ENCODE measurements at places on chromosomes 11 and 22.

DNA sequence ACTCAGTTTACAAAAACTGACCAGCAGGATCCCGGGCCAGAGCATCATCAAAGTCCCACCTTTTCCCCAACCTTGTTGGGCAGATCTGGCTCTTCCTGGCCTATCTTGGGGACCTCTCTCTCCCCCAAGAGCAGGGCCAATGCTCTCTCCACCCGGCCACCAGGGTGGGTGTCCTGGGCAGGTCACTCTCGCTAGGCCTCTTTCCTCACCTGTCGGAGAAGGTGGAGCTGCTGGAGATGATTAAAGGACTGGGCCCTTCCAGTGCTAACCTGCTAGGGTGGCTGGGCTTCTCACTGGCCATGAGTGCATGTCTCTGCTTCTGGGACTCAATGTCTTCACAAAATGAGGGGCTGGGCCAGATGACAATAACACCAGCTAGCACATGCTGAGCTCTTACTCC, 2.9 kb upstream of the CAPN5 start:
- no peak for DNase-seq

GRCh38 chr11:78432058-78432515, 14.5 kb upstream of the GAB2 start:
- no peak for DNase-seq

DNA sequence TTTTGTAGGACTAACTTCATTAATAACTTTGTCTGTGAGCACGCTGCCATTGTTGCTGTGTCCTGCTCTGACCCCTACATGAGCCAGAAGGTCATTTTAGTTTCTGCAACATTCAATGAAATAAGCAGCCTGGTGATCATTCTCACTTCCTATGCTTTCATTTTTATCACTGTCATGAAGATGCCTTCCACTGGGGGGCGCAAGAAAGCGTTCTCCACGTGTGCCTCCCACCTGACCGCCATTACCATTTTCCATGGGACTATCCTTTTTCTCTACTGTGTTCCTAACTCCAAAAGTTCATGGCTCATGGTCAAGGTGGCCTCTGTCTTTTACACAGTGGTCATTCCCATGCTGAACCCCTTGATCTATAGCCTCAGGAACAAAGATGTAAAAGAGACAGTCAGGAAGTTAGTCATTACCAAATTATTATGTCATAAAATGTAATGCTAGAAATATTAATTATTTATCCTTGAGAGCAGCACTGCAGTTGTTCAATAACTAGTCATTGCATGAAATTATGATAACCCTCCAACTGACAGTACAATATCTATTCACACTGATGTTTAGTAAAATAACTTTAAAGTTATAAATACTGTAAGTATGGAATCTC, 46.4 kb upstream of the OR5D13 start:
- no peak for DNase-seq

- no peak for DNase-seq
These were observed 2.7 kb downstream of the DCDC1 start for GRCh38 chr11:31366795-31367194.

- peak; percentile 13 for DNase-seq
These were observed 47.2 kb upstream of the CEP295 start for GRCh38 chr11:93614173-93614722.

DNA sequence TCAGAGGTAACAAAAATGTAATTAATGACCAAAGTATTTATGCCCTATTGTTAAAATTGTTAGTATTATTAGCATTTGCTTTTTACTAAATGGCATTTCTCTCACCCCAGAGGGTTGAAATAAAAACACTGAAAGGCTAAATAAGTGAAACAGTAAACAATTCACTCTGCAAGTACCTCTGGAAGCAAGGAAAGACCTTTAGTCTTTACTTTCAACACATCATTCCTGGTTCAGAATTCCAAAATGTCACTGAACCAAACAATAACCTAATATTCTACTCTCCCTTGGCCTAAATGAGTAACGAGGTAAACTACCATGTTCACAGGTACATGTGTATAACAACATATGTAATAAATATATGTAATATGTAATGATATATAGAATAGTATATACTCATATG, 369.3 kb downstream of the TTC28 start:
- no peak for DNase-seq

DNA sequence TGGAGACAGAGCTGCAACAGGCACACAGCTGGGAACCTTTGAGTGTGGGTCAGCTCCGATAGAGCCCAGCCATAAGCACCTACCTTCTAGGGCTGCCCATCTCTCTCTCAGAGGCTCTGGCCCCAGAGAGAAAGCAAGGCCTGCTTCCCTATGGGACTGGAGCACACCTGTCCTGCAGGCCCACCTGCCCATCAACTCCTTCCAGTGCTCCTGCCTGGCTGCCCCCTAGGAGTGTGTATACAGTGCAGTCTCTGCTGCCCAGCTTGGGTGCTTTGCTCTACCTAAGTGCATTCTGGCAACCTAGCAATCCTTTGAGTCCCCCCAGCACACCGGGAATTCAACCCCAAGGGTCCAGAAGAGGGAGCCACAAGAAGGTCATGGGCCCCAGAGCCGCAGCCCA, 21.0 kb downstream of the OR8G5 start:
- DNase-seq, result no peak

GRCh38 chr22:33570110-33570509, 350.2 kb downstream of the LARGE1 start:
- DNase-seq, result no peak

GRCh38 chr22:49933236-49934159, 15.1 kb downstream of the CRELD2 start:
- DNase-seq, result no peak

DNA sequence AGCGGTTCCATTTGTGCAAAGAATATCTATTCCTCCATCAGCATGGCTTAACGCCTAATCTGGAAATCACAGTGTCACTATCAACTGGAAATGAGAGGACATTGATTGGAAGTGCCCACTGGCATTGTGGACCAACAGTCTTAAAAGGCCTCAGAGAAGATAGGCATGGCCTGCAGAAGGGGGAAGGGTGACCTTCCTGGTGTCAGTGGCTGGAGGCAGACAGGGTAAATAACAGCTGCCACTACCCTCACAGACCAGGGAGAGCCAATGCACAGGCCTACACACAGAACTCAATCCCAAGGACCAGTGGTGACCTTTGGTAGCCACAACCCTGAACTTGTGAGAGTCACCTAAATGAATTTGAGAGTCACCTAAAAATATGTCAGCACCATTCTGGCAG, 36.0 kb downstream of the DDIAS start:
- DNase-seq, result no peak

GRCh38 chr11:14519597-14519916, 629 bp downstream of the PSMA1 start:
- DNase-seq, result no peak

GRCh38 chr11:94504689-94505293, 7.5 kb upstream of the C11orf97 start:
- no peak for DNase-seq

- DNase-seq, result no peak
These were observed 81.7 kb downstream of the MTNR1B start for GRCh38 chr11:93051186-93051585.

DNA sequence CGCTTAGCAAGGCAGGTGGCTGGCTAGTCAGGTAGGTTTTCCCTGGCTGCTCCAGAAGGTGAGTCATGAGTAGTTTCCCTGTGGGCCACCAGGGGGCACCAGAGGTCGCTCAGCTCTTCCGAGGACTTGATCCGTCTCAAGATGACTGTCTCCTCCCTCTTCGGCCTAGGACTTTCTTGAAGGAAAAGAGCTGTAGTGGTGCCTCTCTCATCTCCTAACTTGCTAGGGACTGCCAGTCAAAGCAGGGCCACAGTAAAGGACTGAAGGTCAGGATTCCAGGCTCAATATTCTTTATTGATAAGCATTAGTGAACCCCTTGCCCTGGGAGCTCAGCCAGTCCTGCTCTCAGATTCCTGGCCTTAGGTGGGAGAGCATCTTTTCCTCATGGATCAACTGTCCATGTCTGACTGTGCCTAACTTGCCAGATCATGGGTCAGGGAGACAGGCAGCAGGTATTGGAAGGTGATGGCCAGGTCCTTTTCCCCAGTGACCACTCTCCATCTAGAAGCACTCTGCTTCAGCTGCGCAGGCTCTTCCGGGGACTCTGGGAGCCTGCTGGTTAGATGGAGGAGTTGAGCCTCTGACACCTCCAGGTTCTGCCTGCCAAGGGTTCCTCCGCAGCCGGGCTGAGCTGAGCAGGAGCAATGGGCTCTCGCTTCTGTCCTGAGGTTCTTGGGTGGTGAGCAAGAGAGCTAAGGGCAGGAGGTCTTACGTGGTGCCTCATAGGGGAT, 1.9 kb downstream of the POLD4 start:
- DNase-seq, result no peak

DNA sequence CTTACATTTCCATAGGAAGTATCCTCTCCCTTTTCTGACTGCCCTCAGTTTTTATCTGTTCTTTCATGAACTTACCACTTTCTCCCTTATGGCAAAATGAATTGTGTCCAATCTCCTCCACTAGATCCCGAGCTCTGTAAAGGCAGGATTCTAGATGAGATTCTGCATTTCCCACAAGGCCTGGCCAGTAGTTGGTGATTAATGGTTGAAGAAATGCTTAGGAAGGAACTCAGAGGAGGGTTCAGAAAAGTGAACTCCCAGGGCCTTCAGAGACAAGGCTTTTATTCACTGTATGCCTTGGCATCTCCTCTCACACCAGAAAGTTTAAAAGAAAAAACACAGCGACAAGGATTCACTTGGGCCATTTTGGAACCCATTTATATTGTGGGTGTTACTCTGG, 66.2 kb downstream of the CCDC81 start:
- DNase-seq, result no peak

GRCh38 chr11:110022548-110022947, 70.6 kb upstream of the ZC3H12C start:
- DNase-seq, result no peak

GRCh38 chr22:31133911-31134310, 6.4 kb downstream of the PLA2G3 start:
- DNase-seq, result no peak

DNA sequence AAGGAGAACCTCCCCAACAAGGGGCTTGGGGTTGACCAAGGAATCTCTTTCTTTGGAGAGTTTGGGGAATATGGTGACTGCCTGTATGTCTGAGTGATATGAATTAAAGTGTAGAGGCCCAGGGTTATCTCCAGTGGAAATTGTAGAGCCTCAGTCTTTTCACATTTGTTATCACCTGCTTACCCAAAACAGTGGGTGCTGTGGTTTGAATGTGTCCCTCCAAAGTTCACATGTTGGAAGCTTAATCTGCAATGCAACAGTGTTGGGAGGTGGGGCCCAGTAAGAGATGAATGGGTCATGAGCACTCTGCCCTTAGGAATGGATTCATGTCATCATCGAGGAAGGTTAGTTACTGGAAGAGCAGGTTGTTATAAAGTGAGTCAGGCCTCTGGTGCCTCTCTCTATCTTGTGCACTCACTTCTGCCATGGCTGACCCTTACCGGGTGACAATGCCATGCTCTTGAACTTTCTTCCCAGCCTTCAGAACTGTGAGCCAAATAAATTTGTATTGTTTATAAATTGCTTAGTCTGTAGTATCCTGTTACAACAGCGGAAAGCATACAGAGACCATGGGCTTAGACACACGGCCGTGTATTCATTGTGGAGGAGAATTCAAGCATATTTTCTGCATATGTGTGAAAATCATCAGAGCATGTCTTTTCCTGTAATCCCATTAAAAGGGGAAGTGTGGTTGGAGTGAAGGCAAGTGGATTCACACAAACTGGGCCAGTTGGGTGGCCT, 114.1 kb upstream of the TBCEL start:
- no peak for DNase-seq

GRCh38 chr11:130625578-130626306, 177.3 kb downstream of the ADAMTS15 start:
- DNase-seq, result no peak

DNA sequence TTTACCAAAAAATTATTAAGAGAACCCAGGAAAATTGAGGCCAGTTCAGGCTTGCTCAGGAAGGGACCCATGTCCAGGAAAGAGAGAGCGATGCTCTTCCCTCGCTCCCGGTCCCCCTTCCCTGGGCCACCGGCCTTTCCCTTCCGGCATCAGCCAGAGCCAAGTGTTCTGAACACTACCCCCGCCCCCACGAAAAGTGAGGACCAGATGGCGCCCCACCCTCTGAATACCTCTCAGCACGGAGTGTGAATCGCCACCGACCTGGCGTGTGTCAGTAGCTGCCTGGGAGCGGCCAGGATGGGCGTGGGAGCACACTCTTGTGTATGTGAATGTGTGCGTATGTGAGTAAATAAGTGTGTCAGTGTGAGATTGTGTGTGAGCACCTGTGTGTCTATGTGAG, 20.2 kb downstream of the RPS6KA4 start:
- DNase-seq, result no peak

- no peak for DNase-seq
These were observed 303.1 kb upstream of the MPPED2 start for GRCh38 chr11:30889143-30889794.

DNA sequence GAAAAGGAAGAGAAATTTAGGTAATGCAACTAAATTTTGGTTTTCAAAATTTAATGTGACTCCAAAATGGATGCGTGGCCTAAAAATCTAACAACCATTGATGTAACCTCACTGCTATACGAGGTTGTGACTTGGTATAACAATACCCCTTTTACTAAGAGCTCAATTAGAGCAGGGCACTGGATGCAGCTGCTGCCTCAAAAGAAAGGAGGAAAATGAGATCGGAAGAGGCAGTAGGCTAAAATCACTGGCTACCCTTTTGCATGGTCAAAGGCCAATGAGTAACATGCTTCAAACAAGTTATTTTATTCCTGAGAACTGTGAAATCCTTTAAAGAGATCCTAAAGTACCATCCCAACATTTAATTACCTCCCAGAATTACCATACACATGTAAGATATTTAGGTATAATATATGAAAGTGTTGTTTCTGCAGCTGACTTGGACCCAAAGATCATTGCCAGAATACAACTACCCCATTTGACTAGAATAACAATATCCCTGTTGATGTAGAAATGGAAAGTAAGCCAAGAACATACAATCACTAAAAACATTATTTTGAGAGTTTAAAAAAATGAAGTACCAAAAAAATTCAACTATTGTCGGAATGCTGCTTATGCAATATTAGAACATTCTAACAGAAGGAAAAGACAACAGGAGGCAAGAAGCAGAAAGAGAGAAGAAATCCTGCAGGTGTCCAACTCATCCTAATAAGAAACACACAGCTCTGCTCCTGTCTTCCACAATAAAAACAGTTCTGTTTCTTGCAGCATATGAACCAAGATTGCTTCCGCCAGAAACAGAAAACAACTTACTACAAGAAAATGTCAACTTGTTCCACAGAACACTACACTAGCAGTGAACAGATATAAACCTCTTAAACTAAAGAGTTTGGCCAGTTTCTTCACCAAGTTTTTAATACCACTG, 15.0 kb downstream of the SIK3 start:
- DNase-seq, result no peak

- DNase-seq, result no peak
These were observed 27.9 kb downstream of the ADAMTS15 start for GRCh38 chr11:130476200-130476921.

DNA sequence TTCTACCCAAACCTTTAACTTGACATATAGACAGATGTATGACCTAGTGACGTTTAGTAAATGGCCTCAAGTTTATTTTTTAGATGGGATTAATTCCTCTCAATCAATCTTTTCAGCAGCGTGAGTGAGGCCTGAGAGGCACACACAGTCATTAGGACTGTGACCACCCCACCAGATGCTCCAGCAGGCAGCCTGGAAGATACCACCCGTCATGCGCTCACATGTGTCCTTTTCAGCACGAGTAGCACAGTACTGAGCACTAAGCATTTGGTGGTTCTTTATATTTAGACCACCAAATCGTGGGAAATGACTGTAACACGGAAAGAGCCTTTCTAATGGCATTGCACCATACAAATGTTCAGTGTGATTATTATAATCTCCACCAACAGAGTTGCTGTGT, 354.6 kb upstream of the DDI1 start:
- DNase-seq, result no peak
